ENCODE measurements at places on chromosomes 6 and 20.

- no peak for DNase-seq
Observed at GRCh38 chr20:16596991-16597390, 23.7 kb upstream of the KIF16B start.

DNA sequence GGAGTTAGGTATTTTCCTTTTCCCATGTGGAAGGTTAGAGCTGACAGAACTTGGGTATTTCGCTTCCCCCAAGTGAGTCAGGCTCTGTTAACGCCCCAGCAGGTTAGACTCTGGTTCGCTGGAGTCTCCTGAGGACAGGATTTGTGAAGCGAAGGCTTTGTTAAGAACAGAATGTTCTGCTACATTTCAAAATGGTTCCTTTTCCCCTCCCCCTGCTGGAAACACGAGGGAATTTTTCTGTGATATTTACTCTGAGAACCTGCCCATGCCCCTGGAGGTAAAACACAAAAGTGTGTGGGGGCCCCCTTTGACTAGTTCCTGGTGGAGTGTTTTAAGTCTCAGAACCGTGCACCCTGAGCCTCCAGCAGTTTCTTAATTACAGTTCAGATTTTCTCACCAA lies 731.4 kb upstream of the CITED2 start:
- DNase-seq = no peak

- DNase-seq = no peak
Observed at GRCh38 chr6:99011151-99011550, 63.4 kb upstream of the FBXL4 start.

- no peak for DNase-seq
Observed at GRCh38 chr6:20198775-20199174, 13.5 kb downstream of the MBOAT1 start.

- DNase-seq = no peak
Observed at GRCh38 chr6:50270415-50270814, 220.7 kb upstream of the DEFB112 start.

- DNase-seq = no peak
Observed at GRCh38 chr6:17102258-17102870, 514 bp downstream of the STMND1 start.

DNA sequence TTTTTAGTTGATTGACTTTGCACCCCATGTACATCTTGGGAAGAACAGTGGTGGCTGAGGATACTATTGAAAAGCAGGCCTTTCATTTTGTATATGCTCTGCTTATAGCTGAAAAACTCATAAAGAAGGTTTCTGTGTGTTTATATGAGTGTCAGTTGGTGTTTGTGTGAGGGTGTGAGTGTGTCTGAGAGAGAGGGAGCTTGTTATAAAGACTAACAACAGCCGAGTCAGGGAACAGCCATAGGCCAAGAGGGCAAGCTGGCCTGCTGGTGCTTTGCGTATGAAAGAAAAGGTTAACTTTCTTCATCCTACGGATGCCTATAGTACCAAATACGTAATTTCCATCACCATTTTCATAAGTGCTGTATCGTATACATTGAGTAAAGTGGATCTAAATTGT lies 88.3 kb downstream of the MTHFD1L start:
- DNase-seq = no peak

- DNase-seq = no peak
Observed at GRCh38 chr20:58787211-58788005, 63.3 kb downstream of the GNAS-AS1 start.

- DNase-seq = no peak
Observed at GRCh38 chr20:57713505-57713903, 3.7 kb upstream of the PMEPA1 start.
